ENCODE measurements at places on chromosomes 12 and 14.

GRCh38 chr14:74843653-74844052 lies 32.3 kb downstream of the PROX2 start:
- no peak for DNase-seq

GRCh38 chr12:52913431-52913821 lies 8.6 kb upstream of the KRT8 start:
- no peak for DNase-seq

DNA sequence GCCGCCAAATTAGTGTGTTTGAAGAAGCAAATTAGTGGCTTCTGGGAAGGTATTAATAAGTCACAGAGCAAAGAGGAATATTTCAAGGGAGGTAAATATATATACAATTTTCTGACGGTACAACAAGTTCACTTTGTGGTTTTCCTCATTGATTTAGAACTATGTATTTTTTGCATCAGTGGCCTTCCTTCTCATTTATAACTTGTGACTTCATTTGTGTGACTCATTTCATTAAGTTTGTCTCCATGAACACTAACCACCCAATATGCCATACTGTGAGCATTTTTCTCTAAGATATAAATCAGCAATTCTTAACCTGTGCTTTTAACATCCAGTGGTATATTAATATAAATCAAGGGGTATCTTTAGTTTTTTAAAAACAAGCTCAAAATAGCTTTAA lies 29.3 kb upstream of the ARHGAP5 start:
- no peak for DNase-seq

DNA sequence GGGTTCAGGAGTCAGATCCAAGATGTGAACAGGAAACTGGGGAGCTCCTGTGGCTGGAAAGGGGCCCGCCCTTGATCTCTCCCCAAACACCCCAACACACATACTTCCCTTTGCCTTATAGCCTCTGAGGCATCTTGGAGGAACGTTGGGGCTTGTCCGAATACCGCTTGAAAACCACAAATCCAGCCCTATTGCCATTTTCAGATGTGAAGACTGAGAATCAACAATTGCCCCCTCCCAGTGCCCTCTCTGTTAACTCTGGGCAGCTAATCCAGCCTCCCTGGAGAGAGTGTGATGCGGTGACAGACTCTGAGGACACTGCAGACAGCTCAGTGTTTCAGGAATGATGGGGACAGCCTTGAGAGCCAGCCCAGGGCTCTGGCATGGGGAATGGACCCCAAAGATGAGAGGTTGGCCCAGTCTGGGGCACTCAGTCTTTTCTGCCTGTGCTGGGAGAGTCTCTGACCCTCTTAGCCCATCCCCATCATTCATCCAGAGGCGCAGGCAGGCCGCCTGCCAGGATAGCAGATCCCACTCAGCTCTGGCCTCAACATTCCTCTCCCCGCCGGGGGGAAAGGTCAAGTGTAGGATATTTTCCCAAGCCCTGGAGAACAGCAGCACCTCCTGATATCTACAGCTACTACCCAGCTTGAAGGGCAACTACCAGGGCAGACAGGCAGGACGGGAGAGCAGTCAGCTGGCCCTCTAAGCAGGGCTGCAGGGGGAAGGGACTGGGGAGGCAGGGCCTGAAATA lies 24.6 kb upstream of the LTBP2 start:
- no peak for DNase-seq

DNA sequence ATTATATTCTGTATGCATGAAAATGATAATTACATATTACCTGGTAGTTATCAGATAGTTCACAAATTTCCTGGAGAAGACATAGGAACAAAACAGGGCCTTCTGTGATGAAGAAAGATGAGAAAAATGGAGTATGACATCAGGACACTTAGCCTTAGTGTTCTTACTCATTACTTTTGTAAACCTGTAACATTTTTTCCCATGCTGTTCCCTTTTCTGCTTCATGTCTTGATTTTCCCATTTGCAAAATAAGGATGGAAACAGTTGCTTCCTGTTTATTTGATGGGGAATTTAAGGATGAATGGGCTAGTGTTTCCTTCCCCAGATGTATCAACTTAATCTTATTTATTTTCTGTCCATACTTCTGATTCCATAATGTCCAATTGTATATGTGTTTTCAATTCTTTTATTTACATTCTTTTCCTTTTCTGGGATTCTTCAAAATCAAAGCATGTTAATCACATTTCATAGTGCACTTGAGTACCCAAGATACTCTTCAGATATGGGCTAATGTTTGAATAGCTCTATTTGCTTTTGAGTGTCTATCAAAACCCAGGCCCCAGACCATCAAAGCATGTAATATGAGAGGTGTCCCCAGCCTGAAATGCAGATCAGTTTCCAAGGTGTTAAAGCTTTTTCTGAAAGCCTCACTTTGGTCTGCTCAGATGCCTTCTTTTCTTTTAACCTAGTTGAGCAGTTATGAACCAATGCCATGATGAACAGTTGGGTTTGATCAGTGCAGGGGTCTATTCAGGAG lies 260.5 kb downstream of the RAD51B start:
- DNase-seq, result no peak

GRCh38 chr12:105861227-105861626 lies 277.5 kb downstream of the NUAK1 start:
- no peak for DNase-seq

GRCh38 chr12:90335566-90335965 lies 619.4 kb downstream of the CCER1 start:
- DNase-seq, result no peak

- DNase-seq, result peak; percentile 72
Observed at GRCh38 chr12:47838286-47838931, 18.7 kb upstream of the HDAC7 start.

- DNase-seq, result no peak
Observed at GRCh38 chr12:131460520-131460919, 250.4 kb upstream of the SFSWAP start.

DNA sequence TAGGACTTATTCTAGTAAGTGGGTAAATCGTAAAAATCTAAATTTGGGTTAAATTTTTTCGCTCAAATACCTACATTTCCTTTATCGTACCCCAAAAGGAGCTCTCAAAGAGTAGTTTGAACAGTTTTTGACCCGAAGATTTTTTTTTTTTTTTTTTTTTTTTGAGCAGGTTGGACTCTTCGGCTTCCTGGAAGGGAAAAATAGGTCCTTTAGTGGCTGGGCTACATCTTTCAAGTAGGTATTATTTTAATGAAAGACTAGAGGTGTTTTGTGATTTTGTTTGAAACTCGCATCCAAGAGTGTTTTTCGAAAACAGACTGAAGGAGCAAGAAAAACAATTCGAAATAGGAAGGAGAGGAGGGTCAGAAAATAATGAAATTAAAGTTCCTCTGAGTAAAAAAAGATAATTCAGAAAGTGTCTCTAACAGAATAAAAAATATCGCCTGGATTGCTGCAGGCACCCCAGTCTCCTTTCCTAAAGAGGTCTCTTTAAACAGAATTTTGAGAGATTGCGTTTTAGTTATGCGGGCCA lies 6.0 kb downstream of the CDKN1B start:
- no peak for DNase-seq

DNA sequence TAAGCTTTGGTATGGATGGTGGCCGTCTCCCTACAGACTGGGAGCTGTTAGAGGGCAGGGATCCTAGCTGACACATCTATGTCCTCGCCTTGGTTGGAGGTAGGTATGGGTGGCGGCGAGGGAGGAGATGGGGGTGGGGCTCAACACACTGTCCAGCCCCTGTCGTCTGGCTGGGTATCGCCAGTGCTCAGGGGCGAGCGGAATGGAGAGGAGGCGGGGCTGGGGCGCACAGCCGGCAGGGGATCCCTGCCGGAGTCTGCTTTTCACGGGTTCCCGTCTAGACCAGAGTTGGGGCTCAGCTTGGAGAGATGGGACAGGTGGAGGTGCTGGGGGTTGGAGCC lies 16.1 kb downstream of the TAMALIN start:
- no peak for DNase-seq

DNA sequence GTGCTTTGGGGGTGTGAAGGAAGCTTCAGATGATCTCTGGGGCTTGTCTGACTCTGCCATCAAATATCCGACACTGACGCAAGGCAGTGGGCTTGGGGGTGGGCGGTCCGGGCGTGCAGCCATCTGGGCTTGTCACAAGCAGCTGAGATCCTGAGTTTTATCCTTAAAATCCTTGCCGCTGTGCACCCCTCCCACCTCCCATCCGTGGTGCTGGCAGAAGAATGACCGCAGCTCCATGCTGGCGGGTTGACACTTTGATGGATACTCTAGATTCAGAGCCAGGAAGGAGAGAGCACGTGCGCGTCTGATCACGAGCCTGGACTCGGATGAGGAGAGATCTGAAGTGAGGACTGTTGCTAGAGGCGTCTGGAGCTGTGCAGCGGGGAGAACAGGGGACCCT lies 3.0 kb downstream of the ZFYVE21 start:
- no peak for DNase-seq

DNA sequence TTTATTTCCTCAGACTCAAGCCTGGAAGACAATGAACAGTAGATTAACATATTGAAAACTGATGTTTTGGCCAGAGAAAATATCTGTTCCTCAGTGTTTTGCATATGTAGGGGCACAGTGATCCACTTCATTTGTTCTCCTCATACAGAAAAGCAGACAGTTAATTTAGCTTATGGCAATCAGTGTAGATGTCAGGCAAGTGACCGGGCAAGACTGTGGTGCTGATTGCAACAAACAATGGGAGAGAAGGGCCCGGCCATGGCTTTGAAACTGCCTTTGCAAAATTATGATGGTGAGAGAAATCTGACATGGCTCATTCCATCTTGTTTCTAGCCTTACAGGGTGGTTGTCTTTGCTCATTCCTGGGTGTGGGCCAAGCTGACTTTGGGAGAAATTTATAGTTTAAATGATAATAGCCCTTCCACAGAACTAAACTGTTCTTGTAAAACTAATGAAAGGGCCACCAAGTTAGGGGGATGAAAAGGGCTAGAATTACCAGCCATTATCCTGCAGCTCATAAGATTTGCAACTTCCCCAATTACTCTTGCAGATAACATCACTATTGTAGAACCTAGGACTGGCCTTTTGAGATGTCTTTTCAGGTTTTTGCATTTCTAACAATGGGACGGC lies 220.3 kb downstream of the KTN1 start:
- DNase-seq, result no peak

GRCh38 chr12:5071496-5071895 lies 27.8 kb downstream of the KCNA5 start:
- DNase-seq, result no peak
